ENCODE measurements at places on chromosomes 6 and 20.

- DNase-seq = no peak
These were observed 147.1 kb upstream of the SASH1 start for GRCh38 chr6:148195511-148195910.

DNA sequence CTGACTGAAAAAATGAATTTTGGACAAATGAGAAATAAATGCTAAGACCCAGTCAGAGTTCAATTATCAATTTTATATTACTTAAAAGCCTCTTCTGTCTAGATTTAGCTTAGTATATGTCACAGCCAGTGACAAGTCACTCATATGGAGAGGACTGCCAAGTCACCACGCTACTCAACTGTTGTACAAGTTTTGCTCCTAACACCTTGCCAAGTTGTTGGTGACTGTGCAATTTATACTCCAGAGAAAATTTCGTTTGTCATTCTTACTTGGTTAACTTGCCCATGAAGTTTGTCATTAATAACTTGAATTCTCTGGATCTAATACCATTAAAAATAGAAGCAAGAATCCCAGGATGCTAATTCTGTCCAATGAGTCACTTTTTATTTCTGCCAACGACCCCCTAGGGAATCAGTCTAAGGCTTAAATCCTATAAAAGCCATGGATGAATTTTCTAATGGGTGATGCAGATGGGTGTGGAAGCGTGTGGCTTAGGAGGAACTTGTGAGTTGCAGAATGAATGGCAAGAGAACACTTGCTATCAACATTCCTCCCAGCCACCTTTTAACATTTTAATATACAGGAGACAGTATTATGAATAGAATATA lies 30.4 kb upstream of the FBXO30 start:
- DNase-seq = no peak

- no peak for DNase-seq
These were observed 42.8 kb upstream of the RALGAPA2 start for GRCh38 chr20:20755231-20755630.

GRCh38 chr6:68572525-68572924 lies 62.6 kb upstream of the ADGRB3 start:
- no peak for DNase-seq

- DNase-seq = no peak
These were observed 101.5 kb upstream of the SCP2D1 start for GRCh38 chr20:18712131-18712530.

DNA sequence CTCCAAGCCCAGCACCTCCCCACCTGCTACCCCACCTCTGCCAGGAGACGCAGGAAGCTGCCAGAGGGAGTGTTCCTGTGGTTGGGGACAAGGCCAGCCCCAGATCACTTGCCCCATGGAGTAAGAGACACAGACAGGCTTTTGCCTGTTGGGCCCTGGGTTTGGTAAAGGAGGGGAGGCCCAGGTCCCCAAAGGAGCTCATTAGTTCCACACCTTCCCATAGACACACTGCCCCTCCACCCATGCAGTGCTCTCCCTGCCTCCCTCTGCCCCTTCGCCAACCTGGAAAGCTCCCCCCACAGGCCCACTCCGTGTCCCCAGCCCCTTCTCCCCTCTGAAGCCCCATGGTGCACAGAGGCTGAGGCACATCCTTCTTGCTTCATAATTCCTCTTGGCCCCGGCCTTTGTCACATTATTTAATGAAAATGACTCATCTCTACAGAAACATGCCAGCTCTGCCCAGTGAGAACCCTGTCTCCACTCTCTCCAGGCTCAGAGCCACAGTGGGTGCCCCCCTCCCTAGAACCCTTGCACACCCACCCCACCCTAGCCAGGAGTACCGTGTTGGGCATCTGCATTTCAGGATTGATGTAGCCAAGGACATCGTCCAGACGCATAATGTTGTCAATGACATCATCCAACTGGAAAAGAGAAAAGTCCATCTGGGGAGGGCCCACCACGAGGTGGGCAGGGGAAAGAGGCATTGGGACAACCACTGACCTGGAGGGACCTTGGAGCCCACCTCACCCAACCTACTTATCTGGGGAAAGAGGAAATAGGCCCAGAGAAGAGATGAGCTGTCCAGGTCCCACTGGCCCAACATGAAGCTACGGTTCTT lies 46.0 kb downstream of the TFEB start:
- DNase-seq = no peak

- no peak for DNase-seq
These were observed 53.1 kb downstream of the RBM24 start for GRCh38 chr6:17334265-17334664.

DNA sequence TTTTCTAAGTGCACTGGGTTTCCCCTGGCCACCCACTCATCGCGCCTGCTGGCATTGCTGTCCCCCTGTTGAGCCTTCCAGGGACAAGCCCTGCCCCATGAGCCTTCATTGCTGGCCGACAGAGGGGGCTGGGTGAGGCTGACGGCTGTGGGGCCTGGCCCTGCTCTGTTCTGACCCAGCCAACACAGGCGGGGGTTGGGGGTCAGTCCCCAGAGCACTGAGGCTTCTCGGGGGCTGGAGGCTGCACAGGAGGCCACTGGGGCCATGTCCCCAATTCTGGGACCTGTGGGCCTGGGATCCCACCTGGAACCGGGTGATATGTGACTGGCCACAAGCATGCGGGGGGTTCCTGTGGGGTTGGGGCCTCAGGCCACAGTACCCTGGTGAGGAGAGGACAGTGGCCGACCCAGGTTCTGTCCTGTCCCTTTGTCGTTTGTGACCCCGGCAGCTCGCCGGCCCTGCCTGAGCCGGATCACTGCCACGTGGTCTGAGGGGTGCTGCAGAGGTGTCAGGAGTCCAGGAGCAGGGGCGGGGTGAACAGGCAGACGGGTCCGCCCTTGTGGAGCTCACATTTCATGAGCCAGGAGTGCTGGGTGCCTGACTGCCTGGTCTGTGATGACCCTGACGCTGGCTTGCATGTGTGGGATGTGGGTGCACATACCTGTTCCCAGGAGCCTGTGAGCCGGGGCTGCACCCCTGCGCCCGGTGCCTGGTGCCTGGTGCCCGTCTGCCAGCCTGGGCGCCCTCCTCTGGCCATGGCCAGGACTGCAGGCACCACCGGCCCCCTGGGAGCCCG lies 2.1 kb upstream of the COL20A1 start:
- DNase-seq = no peak

All from forelimb muscle (tissue), 1 donor.